ENCODE measurements at places on chromosomes 11 and 22. TPM values are rescaled to one million over a fixed set of nuclear protein-coding genes. Genes with fewer than 3 reads are reported as not detected.

DNA sequence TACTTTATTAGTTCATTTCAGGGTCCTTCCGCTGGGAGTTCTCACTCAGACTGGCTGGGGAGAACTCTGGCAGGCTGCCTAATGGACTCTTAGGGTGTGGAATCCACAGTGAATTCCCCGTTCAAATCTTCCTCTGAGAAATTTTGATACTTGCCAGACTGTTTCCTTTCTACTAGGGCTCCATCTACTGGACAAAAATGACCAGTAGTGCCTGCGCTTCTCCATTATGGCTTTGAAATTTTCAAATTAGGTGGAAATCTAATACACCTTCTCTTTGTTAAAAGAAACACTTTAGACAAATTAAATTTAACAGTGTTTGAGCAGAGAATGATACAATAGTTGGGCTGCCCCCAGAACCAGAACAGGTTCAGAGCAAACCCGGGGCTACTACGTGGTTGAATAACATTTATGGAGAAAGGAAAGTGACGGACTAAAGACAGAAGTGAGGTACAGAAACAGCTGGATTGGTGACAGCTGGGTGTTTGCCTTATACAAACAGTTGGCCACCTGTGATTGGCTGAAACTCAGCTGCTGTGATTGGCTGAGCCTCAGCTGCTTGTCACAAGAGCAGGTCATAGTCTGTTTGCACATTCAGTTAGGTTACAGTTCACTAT is 52.9 kb upstream of the FDX1 start:
- DNase-seq = peak; percentile 80

GRCh38 chr11:134342572-134343340 is 11.0 kb downstream of the GLB1L2 start:
- no peak for DNase-seq

DNA sequence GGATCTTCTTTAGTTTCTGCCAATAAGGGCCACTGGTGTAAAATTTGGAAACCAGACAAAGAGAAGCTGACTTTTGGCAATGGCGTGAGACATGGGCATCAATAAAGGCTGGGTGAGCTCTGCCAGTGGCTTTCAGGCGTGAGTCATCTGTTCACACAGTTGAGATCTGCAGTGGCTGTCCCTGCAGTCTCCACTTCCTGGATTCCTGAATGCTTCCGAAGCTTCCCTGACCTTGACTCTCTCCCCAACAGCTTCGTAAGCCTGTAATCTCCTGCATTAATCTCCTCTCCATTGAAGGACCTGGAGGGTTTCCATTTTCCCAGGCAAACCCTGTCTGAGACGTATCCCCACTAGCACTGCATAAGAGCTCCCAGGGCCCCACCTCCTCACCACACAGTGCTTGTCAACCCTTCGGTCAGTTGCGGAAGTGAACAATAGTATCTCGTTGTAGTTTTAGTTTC is 574.7 kb downstream of the TBC1D22A start:
- peak; percentile 93 for DNase-seq

DNA sequence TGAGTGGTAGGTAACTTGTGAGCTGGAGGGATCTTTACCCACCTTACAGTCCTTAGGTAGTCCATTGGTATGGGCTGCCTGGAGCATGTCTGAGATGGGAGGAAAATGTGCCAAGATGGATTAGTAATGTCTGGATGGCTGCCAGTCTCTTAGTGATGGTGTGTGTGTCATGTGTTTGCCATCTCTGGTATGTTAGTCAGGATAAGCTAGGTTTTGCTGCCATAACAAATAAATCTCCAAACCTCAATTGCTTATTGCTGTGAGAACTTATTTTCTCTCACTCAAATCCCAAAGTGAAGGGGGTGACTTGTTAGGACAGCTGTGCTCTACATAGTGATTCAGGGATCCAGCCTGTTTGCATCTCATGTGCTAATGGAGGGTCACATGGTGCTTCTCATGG is 40.9 kb upstream of the MYEOV start:
- DNase-seq = peak; percentile 77

- no peak for DNase-seq
Measured at GRCh38 chr11:93220078-93220477, 22.3 kb upstream of the SLC36A4 start.

DNA sequence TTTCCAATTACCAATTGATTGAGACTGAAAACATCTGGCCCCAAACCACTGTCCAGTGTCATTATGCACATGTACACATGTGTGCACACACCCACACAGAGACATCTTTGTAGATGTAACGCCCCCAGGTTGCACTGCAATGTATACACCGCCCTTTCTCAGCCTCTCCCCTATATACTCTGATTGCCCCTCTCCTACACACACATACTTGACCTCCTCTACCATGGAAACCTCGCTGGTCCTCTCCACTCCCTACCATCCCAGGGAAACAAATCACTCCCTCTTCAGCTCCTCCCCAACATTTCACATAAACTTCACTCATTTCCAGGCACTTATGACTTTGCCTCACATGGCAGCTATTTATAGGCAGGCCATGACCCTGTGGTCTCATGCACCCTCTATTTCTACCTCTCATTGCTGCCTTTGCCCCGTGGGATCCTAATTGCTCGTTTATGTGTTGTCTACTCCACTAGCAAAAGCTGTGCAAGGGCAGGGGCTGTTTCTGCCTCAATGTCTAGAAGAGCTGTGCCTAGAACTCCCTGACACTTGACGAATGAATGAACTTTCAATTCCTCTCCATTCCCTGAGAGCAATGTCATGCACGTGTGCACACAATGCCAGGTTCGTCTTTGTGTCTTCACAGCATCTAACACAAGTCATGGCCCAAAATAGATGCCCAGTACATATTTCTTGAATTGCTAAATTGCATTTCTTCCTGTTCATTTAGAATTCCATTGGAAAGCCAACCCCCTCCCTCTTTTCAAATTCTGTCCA is 10.0 kb upstream of the TMA7B start:
- no peak for DNase-seq

DNA sequence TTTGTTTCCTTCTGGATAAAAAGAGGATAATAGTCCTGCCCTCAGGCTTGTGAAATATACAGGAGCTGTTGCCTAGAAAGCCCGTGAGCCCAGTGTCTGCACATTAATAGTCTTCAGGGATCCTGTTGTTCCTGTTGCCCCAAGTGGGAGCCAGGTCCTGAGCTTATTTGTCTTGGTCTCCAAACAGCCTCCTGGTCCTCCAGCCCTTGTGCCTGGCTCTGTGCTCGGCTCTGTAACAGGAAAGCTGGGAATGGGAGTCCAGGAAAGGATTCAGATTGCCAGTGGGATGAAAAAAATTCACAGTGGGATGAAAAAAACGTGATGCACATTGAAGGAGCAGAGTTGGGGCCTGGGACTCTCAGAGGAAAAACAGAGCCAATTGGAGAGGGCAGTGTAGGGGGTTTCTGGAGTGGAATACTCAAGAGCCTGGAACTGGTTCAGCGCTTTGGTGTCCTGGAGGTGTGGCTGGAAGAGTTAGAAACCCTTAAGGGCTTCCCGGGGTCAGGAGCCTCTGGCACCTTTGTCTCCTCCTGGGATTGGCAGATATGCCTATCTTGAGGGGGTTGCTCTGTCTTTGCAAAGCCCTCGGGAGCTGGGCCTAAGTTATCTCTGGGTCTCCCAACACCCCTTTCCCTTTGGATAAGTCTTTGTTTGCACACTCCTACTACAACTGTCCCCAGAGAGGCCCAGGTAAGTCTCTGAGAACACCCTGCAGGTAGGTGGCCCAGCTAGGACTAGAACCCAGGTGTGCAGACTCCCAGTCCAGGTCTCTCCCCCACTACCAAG is 2.3 kb upstream of the INPPL1 start:
- no peak for DNase-seq

DBX1 gene
- total RNA-seq = not detected

PAX6 gene
- total RNA-seq = 0.14 TPM

PRR5L gene
- 5.3 TPM for total RNA-seq
